NCI-H1436 treated with DMSO at 0.1 percent for 48 hours (cell line): ENCODE measurements at places on chromosomes 4 and X.
A peak's percentile ranks its signal among the peaks of the same experiment; 100 is the strongest.

DNA sequence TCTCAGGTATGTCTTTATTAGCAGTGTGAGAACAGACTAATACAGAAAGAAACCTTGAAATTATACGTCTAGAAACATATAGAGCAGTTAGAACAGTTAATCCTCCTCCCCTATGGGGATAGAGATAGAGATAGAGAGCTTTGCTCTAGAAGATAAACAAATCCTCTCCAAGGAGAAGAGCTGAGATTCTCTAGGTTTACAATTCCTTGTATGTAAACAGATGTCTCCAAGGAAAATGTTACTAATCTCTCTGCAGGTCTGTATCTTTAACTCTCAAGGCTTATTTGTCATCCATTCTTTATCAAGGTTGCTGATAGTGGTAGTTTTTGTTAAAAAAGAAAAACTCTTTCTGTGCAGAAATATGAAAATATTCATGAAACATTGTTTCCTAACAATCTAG lies 282.1 kb upstream of the GIMD1 start:
- no peak for DNase-seq

DNA sequence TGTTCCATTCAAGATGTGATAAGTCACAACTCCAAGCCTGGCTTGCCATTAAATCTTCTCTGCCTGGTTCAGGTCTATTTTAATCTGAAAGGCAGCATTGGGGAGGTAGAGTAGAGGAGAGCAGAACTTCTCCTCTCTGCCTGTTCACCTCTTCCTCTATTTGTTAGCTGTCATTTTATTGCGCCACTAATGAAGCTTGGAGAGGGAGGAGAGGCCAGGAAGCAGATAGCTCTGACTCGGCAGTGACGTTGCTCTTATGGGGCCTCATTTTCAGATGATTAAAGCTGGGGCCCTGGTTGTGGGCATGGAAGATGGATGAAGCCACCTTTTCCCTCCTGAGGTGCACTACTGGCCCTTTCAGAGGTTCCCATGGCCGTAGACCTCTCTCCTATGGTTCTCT lies 207.3 kb downstream of the MID1IP1 start:
- no peak for DNase-seq

DNA sequence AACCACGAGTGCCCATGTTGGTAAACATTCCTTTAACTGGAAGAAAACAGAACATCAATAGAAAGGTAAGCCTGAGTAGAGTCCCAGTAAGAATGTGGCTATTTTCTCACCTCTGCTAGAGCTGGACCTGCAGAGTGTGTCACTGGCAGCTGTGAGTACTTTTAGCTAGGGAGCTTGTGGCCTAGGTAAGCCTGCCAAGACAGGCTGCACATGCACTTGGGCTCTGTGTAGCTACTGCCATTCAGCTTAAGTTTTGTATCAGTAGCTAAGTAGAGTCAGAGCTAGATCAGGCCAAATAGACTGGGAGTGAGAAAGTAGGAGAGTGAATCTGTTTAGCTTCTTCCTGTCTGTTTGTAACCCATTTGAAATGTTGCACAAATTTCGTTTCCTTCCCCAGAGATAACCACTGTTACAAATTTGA lies 35.3 kb downstream of the RBPJ start:
- DNase-seq: no peak

- no peak for DNase-seq
Measured at GRCh38 chr4:7326306-7326692, 108.4 kb downstream of the PSAPL1 start.

GRCh38 chr4:67091673-67092072 lies 453.6 kb downstream of the CENPC start:
- DNase-seq: no peak

- no peak for DNase-seq
Measured at GRCh38 chrX:27815209-27815608, 7.4 kb downstream of the MAGEB10 start.

DNA sequence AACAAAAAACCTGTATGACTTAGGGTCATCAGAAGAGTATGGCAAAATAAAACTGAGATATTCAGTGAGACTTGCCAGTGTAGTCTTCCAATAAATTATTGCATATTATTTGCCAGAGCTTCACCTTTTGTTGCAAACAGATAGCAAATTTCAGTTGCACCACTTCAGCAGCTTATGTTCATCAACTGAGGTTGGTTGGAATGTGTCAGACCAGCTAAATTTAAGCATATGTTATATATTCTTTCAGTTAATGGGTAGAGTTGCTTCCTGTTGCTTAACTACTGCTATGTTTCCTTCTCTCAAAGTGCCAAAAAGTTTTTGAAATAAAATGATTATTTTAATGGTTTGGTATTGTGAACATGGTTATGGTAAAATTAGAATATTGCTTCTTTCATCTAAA lies 61.5 kb downstream of the GALNT7 start:
- no peak for DNase-seq

DNA sequence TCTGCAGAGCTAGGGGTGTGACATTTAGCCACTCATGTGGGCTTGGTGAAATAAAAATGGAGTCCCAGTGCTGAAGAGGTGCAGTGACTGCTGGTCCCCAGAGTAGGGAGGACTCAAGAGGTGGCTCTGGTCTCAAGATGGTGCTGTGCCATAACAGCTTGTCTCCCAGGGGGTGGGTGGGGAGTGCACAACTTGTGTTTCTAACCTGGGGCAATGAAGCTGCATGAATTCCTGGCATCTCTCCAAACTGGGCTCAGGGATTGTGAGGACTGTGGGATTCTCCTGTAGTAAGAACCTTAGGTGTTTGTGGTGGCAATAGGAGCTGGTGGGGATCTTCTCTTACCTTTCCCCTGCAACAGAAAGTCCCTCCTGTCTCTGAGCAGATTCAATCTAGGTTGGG lies 278.9 kb upstream of the SFRP2 start:
- no peak for DNase-seq

GRCh38 chr4:137393044-137393443 lies 139.2 kb downstream of the PCDH18 start:
- no peak for DNase-seq

- DNase-seq: no peak
Measured at GRCh38 chr4:10643600-10644425, 40.8 kb downstream of the CLNK start.

GRCh38 chrX:153669901-153670731 lies 3.5 kb downstream of the PNCK start:
- no peak for DNase-seq

GRCh38 chr4:27429364-27429871 lies 568.8 kb downstream of the STIM2 start:
- DNase-seq: no peak

DNA sequence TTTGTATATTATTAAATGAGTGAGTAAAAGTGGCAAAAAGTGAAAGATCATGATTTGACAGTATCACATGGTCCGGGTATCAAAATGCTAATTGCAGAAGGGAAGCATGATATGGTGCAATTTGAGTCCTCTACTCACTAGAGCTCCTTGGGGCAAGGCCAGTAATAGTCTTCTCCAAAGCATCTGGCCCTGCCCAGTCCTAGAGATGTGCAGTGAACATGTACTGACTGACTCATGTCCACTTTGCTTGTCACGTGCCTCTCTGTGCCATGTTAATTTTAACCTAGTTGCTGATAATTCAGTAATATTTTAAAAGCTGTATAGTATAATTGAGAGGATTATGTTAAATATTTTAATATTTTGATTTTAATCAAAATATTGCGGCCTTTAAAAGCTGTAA lies 54.6 kb upstream of the TENM3 start:
- no peak for DNase-seq

DNA sequence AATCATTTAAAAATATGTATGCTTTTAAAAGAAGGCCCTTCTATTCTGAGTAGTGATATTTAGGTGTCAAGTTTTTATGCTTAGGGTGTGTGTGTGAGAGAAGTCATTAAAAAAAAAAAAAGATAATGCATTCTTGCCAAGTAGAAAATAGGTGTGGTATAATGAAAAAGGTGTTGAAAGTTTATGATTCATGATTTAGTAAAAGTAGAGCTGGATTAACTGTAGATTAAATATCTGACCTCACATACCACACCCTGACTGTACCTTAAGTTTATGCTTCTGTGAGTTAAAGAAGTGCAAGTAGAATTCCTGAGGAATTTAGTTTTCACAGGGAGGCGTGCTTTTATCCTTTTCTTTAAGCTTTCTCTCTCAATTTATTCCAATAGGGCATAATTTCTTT lies 71.1 kb downstream of the BMPR1B start:
- DNase-seq: no peak

- DNase-seq: no peak
Measured at GRCh38 chr4:56907489-56908205, at the start of gene REST. REST (plus strand) TSS chr4:56907900; CDS start chr4:56910639, 2,739 bp downstream.

DNA sequence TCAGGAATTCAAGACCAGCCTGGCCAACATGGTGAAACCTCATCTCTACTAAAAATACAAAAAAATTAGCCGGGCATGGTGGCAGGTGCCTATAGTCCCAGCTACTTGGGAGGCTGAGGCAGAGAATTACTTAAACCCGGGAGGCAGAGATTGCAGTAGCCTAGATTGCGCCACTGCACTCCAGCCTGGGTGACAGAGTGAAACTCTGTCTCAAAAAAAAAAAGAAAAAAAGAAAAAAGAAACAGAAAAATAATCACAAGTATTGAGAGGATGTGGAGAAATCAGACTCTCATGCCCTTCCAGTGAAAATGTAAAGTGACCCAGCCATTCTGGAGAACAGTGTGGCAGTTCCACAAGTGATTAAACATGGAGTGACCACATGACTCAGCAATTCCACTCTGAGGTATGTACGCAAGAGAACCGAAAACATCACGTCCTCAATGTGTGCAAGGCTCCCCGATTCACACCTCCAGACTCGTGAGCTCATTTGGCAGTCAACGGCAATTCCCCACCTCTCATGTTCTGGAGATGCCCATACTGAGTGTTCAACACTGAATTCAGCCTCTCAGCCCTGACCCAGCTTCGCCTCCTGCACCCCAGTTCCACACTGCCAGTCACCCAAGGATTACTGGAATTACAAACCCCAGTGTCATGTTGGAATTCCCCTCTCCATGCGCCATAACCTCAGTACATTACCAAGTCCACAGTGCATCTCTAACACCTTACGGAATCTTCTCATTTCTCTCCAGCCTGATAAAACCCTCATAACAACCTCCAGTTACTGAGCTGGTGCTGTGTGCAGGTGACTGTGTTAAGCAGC lies 21.1 kb downstream of the ACOX3 start:
- no peak for DNase-seq

- no peak for DNase-seq
Measured at GRCh38 chr4:125826801-125827695, 512.3 kb downstream of the FAT4 start.

GRCh38 chrX:57380026-57380796 lies 93.7 kb downstream of the FAAH2 start:
- no peak for DNase-seq

DNA sequence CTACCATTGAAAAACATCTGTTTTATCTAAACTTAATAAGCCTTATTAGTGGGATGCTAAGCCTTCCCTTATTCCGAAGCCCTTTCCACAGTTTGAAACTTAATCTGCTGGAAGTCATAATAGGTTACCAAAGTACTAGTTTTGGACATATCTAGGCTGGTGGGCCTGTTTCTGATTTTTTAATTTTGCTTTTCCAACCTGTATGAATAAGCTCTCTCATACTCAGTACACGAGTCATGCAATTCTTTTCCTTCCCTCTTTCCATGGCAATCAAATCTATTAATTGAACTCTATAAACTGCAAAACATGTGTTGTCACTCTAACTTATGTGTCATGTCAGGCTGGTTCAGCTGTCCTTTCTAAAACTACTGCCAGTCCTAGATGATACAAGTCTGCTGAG lies 91.0 kb downstream of the AMMECR1 start:
- DNase-seq: no peak

DNA sequence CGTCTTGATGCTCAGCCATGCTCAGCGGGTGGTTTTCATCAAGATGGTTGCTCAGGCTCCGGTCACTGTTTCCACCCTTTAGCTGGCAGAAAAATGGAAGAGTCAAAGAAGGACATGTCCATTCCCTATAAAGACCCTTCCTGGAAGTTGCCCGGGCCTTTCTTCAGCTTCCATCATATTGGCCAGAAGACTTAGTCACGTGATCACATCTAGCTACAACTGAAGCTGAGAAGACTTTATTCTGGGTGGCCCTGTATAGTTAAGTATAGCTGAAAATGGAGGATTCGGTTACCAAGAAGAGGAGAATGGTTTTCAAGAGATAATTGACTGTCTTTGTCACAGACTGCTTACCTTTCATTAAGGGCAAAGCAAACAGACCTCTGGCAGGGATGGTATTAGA lies 296.7 kb upstream of the CASK start:
- DNase-seq: no peak

- peak; percentile 7 for DNase-seq
Measured at GRCh38 chr4:76897536-76898384, at the start of gene SOWAHB. SOWAHB (minus strand) TSS chr4:76898144; CDS start chr4:76897849, 295 bp downstream.

- DNase-seq: no peak
Measured at GRCh38 chr4:140818433-140818832, 62.2 kb upstream of the TBC1D9 start.

DNA sequence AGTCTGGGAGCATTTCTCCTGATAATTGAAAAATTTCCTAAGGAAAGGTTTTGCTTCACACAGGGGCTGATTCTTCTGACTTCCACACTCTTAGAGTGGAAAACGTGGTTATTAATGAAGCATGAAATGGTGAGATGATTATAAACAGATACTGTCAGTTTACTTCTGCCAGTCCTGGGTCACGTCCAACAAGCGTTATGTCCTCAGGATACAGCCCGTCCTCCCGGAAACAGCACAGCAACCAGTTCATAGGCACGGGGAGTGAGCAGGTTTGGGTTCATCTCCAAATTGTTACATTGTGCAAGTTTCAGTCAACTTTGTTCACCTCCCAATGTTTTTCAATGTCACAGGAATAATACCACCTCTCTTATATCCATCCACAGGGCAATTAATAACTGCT lies 98.8 kb downstream of the NPNT start:
- DNase-seq: no peak

- DNase-seq: no peak
Measured at GRCh38 chr4:89538171-89538570, 230.6 kb upstream of the GPRIN3 start.

DNA sequence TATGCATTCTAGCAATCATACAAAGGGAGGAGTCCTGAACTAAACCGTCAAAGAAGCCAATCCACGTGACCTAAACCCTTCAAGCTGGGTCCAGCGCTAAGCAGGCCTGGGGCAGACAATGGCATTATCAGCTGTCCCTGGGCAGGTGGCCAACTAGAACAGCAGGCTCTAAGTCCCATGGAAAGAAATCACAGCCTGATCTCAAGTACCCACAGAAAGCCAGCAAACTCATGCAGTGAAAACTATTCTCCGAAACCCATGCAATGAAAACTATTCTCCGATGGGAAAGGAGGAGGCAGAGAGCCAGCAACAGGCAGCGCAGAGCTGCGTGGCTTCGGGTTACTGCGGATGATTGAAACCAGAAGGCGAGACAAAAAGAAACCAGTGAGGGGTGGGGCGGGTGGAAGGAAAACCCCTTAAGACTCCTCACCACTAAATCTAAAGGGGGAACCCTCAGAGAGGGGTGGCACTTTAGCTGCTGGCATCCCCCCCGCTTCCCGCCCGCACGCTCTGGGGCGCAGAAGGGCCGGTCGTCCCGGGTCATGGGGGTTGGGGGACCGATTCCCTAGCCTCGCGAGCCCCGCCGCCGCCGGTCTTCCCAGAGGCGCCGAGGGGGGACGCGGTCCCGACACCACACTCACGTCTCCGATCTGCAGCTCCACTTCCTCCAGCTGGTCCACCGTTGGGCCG lies 567 bp downstream of the C4orf46 start:
- no peak for DNase-seq
